ENCODE measurements at places on chromosomes 6 and 20.

DNA sequence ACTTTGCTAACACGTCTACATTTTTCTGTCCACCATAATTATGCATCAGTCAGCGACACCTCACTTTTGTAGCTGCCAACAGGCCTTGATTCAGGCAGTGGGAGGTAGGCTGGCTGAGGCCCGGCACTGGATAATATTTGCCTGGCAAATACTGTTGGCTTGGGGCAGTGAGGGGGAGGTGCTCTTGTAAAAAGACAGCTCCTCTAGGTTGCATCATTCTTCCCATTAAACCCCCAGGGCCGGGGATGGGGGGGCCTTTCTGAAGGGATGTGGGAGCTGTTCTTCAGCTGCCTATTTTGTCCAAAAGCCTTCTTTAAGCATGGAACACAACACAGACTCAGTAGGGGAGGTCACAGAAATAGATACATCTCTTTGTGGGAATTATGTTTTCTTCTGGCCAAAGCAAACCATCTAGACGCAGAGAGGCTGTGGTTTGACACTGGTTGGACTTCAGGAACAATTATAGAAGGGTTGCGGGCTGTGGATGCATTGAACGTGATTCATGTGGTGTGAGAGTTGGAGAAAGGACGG is 338.3 kb upstream of the NT5E start:
- no peak for DNase-seq

DNA sequence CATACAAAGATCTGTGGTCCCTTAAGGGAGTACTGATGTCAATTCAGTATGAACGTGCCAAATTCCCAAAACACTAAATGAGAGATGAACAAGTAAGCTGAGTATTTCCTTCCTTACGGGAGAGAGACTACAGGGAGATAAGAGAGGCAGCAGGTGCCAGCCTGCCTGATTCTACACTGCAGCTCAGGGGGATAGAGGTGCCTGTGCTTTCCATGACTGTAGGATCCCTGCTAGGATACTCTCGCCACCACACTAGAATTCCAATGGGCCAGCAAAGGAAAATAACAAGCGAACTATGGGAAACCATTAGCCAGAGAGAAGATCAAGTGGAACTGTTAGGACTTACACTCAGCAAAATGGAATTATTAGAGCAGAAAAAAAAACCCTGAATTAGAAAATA is 198.5 kb upstream of the BTBD3 start:
- no peak for DNase-seq

DNA sequence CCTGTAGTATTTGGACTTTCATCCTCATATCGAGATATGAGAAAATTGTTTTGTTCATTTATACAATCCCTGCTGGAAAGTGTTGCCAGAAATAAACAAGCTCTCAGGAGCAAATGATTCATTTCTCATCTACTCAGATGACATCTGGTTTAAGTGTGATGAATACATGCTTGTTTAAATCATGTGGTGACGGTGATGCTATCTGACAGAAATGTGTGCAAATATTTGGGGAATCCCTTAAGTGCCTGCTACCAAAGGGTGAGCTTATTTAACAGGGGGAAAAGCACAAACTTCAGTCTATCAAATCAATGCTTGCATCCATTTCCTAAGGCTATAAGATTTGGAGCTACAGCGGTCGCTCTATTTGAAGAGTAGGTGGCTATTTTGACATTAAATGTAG is 368.3 kb upstream of the SASH1 start:
- DNase-seq = no peak

- no peak for DNase-seq
Measured at GRCh38 chr6:35183281-35183680, 30.5 kb upstream of the SCUBE3 start.

DNA sequence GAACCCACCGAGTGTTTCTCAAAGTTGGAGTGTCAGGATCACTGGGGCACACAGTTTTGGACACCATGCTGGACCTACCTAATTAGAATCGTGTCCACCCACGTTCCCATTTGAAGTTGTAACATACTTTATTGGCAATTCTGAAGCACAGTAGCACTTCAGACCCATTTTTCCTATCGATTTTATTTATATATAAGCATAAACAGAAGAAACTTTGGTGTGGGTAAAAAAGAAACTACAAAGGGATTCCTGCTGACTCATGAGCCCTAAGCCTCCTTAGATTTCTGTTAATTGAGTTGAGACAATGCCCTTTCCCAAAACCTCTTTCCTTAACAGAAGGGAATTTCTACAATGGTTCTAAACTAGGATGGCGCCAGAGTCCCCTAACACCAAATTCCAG is 398.0 kb downstream of the CDKAL1 start:
- no peak for DNase-seq

- DNase-seq = no peak
Measured at GRCh38 chr20:47003223-47003622, 108.6 kb downstream of the EYA2 start.

DNA sequence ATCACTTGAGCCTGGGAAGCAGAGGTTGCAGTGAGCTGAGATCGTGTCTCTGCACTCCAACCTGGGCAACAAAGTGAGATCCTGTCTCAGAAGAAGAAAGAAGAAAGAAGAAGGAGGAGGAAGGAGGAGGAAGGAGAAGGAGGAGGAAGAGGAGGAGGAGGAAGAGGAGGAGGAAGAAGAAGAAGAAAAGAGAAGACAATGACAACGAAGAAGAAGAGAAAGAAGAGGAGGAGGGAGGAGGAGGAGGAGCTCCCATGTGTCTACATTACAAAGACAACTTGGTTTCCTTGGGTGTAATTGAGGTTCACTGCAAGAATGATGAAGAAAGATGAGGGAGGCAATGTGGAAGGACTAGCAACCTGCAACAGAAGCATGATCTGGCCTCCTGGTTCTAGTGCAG is 21.3 kb upstream of the CEP85L start:
- DNase-seq = no peak

DNA sequence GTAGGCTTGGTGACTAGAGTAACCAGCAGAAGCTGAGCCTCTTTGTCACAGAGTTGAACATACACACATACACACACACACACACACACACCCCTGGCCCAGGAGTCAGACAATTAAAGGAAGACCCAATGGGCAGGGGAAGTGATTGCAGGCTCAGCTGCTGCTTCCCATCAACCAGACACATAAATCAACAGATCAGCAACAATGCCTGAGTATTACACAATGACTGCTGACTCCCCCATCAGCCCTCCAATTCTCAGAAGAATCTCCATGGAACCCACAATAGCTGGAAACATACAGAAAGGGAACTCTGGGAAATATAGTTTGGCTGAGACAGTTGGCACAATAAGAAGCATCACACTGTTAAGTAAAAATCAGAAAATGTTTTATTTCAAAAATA is 270.4 kb upstream of the PLCB4 start:
- no peak for DNase-seq

DNA sequence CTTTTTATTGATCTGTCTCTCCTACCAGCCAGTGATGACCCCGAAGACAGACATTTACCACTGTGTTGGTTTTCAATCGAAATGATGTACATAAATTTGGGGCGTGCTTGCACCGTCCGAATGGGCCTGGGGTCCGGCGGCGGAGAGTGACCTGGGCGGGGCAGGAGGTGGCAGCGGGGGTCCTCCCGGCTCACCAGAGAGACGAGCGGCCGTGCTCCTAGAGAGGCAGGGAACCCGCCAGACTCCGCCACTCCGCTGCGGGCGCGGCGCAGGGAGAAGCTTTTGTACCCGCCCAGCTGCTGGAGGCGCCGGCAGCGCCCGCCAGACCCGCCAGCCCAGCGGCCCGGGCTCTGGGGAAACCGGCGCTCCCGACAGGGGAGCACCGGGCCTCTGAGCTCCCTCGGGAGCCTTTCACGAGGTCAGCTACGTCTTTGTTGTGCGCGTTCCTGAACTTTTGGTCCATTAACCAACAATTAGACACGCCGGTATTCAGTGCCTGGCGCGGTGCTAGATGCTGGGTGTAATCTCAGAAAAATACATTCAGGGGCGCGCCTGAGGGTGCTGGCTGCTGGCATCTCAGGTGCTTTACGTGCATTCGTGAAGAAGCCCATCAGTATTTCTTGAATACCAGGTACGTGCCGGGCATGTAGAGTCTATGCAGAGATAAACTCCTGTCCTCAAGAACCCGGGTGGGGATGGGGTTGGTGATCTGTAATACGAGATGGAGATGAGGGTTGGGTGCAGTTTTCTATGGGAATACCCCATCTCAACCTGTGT is at the start of gene PGBD1:
Gene PGBD1, plus strand, starts transcription at position 285 of the 777 bp plus-strand sequence. CDS start 2,242 bp downstream, outside the sequence.
- no peak for DNase-seq

DNA sequence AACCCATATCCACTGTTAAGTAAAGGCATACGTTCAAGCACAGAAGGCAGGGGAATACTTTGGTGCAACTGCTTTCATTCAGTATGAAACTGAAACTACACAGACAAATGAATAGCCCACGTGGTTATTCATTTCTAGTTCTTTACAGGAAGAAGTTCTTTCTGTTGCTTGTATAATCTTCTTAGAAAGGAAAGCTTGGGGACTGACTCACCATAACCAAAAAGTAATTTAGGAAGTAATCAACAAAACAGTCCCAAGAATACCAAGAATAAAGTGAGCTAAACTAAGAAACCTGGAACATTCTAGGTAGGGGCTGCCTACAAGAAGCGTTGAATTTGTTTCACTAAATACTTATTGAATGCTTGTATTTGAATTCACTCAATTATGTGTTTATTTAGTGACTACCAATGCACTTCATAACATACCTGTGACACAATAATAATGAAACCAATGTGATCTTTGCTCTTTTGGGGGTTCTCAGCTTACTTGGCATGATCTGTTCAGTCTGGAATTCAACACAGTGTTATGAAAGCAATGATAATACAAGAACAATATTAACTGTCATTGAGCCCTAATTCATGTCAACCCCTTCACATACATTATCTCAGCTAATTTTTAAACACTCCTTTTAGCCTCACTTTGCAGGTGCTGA is 25.1 kb upstream of the KIAA0408 start:
- DNase-seq = no peak

DNA sequence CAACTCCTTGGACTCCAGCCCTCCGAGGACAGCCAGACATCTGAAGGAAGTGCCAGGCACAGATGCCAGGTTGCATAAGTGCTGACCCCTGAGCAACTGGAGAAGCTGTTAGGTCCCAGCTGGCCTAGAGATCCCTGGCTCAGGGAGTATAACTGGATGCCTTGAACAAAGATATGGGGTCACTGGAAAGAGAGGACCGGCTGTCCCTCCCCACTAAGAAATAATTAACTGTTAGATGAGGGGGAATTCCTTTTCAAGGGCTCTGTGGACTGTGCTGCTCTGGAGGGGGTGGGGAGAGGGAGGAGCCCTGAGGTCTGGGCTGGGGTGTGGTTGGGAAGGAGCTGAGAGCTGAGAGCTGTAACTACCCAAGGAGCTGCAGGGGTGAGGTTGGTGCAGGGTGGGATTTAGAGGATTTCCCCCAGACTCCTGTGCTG is 39.6 kb downstream of the HLA-F start:
- no peak for DNase-seq

DNA sequence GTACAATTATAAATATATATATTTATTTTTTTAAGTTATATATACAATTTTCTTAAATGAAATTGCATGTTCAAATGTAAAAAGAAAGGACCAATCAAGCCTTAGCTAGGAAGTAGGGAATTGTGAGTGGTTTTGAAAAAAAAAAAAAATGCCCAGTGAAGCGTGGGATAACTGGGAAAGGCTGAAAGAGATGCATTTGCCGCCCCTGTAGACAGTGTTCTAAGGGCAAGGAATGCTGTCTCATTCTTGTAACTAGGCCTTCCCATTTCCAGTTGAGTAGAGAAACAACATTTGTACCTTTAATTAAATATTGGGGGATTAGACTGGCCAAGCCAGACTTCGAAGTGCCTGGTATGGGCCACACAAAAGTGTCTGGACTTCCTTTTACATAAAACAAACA is 430.1 kb upstream of the SLC35B3 start:
- no peak for DNase-seq

- DNase-seq = no peak
Measured at GRCh38 chr6:37205997-37206340, 36.0 kb downstream of the PIM1 start.

- no peak for DNase-seq
Measured at GRCh38 chr6:35468980-35469750, 964 bp downstream of the RPL10A start.

DNA sequence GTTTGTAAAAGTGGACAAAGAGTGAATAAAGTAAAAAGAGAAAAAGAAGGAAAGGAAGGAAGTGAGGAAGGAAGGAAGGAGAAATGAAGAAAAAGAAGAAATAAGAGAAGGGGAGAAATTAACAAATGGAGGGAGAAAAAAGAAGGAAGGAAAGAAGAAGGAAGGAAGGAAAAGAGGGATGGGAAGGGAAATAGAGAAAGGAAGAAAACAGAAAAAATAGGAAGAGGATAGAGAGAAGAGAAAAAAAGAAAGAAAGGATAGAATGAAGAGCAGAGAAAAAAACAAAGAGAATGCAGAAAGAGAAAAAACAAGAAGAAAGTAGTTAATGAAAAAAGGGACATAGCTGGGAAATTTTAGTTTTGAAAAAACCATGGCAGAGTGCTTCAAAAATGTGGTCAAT is 361.8 kb downstream of the EPHA7 start:
- no peak for DNase-seq

DNA sequence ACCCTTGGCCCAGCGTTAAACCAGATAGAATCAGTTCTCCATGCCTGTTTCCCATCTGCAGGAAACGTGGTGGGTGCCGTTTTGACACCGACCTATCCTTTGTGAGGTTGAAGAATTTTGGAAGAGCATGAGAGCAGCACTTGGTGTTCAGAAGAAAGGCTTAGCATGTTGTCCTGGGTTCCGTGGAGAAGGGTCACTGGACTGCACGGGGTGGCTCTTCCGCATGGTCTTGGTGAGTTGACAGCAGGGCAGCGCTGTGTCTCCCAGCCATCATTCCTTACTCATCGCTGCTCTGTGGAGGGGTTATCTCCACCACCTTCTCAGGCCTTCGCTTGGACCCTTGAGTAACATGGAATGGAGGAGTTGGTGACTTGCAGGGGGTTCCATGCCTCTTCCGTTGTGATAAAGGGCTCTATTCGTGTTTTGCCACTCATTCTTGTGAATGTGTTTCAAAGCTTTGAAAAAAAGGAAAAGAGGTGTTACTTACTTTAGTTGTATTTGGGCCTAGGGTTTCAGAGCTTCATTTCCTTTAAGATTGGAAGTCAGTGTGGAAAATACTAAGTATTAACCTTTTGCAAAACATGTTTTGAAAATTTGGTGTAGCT is 8.2 kb downstream of the HIVEP1 start:
- DNase-seq = no peak

- no peak for DNase-seq
Measured at GRCh38 chr6:4800662-4801061, 24.5 kb downstream of the CDYL start.

Measured in stimulated activated CD8-positive, alpha-beta memory T cell treated with anti-CD3 and anti-CD28 coated beads, Interleukin-4, amount 100 ng/mL, for 1 hour (primary cell).